ENCODE measurements at places on chromosomes 7 and 10.

GRCh38 chr7:128115821-128116723, 84.8 kb upstream of the LRRC4 start:
- no peak for DNase-seq

DNA sequence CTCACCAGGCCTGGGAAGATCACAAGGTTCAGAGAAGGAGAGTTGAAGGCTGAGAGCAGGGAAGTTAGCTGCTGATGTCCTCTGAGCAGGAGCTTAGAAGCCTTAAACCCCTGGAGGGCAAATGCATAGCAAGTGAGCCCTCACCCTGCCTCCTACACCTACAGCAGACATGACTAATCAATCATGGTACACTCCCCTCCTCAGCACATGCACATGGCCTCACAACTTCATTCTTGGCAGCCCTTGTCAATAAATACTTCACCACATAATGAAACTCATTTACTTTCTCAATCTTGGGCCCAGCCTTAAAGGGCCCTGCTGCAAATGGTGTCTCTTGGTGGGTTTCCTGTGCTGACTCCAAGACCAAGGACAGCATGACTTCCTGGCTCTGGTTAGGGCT, 12.9 kb downstream of the MMRN2 start:
- DNase-seq, result peak; percentile 5

- DNase-seq, result no peak
Observed at GRCh38 chr7:146683439-146683838, 566.8 kb downstream of the CNTNAP2 start.

DNA sequence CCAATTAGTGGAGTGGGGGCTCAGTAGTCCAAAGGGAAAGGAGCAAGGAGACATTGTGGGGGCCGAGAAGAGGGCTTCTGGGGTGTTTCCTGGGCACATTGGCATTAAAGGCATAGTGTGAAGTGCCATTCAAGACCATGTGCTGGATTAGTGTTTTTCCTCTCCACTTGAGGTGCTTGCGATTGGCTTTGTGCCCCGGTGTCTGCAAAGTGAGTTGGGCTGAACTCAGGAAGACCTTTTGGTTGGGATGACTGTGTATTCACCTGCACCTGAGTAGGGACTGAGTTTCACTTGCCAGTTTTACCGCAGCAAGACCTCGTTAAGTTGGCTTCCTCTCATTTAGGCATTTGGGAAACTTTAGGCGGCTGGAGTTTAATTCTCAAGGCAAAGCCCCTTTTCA, 73.0 kb downstream of the TCF7L2 start:
- no peak for DNase-seq

- DNase-seq, result no peak
Observed at GRCh38 chr10:104247513-104248146, 7.1 kb upstream of the GSTO1 start.

DNA sequence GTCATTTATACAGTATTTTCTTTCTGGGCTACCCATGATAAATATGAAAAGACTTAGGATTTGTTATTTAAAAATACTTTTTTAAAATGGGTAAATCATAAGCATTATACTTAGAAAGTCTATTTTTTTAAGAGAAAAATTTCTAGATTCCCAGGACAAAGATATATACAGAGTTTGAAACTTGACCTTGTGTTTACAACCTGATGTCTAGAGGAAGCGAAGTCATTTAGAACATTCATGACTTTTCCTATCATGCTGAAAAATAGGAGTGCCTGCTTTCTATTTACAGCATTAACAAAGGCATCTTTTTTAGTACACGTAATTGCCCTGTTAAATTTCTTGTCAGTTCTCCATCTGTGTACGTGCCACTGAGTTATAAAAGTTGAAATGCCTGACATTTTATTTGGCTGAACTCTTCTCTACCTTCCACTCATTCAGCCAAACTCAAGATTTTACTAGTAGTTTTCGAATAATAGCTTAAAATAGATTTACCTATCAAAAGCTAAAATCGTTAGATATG, 23.0 kb downstream of the GNAT3 start:
- no peak for DNase-seq

DNA sequence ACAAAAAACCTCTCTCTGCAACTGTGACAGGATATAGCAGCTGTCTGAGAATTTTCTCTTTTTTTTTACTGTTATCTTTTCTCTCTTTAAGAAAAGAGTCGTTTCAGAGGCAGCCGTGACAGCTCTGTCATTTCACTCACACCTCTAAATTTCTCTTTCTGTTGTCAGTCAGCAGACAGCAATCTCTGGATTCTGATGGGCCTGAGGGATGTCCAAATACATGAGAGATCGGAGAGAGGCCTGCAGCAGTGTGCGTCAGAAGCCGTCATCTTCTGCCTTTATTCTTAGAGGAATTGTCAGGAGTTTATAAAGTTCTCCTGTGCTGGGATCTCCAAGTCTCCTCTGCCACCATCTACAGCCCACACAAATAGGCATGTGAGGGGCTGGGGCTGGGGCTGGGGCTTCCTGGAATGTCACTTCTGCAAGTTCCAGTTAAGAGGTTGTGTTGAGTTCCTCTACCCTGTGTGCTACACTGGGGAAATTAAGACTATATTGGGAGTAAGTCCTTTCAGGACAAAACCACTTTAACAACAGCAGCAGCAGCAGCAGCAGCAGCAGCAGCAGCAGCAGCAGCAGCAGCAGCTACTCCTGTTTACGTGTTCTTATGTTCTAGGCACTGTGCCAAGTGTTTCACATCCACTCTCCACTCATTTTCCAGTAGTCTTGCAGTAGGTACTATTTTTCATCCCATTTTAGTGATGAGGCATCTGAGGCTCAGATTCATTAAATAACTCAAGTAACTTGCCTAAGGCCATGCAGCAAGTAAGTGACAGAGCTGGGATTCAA, 541.3 kb downstream of the LRMDA start:
- no peak for DNase-seq

DNA sequence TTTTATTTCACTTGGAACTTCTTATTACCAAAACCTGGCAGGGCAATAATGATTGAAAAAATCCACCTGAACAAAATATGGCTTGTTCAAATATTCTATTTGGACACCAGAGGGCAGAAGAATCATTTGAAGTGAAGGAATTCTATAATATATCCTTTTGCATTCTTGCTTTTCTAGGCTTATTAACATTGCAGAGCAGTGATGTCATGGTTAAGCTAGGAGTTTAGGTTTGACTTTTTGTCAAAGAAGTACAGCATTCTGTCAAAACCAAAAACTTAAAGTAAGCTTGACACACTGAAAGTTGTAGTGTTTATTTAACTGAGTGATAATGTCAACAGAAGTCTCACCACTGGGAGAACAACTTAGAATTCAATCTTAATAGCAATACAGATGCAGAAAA, 156.0 kb downstream of the SEMA3D start:
- DNase-seq, result no peak

DNA sequence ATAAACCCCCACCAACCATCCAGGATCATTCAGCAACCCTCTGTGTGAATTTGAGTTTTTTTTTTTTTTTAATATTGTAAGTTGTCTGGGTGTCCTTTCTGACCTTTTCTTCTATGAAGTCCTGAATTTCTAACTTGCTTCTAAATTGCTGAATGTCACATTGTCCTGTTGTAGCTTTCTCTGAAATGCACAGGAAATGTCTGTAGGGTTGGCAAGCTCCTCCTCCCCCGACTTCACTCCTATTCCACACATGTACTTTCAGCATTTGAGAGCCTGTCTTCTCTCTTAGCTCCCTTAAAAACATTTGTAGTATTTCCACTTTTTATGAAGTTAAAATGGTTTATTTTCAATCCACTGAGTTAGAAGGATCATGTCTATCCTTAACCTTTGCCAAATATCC, 3.3 kb upstream of the CNNM2 start:
- no peak for DNase-seq

GRCh38 chr10:78900715-78901430, 167.9 kb upstream of the ZMIZ1 start:
- no peak for DNase-seq

GRCh38 chr10:92024700-92025099, 101.1 kb downstream of the BTAF1 start:
- no peak for DNase-seq

GRCh38 chr7:101164071-101164840, 1.1 kb downstream of the VGF start:
- no peak for DNase-seq

DNA sequence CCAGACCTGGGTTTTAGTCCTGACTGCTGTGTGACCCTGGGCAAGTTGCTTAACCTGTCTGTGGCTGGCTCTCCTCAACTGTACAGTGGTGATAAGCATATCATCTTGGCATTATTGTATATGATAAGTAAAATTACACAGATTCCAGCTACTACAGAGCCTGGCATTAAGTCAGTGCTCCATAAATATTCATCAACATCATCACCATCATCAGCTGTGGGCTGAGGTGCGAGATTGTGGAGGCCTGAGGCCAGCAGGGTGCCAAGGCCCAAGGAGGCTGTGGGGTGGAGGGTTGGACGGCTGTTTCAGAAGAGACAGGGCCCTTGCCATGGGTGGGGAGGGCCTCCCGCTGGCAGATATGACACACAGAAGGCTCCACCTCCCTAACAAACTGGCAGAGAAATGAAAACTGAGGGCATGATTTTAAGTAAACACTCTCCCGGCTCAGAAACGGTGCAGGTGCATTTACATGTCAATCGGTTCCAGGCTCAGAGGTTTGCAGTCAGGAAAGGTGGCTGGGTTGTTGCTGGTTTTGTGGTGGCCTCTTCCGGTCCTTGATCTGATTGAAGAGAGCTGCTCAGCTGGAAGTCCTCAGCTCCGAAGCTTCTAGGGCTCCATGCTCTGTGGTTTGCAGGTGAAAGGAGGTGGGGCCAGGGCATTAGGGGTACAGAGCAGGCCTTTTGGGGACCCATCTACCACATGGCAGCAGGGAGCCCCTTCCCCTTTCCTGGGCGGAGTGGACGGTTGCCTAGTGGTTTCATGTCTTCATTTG, 10.2 kb downstream of the CRYGN start:
- DNase-seq, result no peak

DNA sequence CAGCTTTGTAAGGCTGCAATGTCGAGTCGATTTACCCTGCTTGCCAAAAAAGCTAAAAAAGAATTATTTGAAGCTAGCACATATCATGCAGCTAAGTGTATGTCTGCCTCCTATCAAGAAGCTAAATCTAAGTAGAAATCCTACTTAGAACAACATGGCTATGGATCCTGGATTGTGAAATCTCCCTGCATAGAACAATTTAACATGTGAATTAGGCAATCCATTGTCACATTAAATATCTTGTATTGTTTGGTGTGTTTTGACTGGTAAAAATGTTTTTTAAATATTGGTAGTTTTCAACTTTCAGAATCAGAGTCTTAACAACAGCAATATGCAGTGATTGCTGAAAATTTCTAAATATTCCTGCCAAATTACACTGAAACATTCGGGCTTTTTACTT, 73.3 kb downstream of the SKIDA1 start:
- DNase-seq, result no peak

DNA sequence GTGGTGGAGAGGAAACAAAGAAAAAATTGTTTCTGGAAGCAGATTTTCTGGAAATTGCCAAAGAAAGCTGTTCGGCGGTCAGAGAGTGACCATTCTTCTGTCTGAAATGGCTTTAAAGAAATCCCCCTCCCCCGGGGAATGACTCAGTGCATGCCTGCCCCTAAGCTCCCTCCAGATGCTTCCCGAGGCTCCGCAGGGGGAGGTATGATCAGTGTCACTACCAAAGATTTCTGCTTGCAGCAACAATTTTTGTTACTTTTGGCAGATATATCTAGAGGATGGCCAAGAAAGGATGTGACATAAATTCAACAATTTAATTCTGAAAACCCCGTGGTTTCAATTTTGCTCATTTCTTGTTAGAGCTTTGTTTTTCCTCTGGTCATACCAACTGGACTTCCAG, 163.9 kb downstream of the JCAD start:
- DNase-seq, result no peak

DNA sequence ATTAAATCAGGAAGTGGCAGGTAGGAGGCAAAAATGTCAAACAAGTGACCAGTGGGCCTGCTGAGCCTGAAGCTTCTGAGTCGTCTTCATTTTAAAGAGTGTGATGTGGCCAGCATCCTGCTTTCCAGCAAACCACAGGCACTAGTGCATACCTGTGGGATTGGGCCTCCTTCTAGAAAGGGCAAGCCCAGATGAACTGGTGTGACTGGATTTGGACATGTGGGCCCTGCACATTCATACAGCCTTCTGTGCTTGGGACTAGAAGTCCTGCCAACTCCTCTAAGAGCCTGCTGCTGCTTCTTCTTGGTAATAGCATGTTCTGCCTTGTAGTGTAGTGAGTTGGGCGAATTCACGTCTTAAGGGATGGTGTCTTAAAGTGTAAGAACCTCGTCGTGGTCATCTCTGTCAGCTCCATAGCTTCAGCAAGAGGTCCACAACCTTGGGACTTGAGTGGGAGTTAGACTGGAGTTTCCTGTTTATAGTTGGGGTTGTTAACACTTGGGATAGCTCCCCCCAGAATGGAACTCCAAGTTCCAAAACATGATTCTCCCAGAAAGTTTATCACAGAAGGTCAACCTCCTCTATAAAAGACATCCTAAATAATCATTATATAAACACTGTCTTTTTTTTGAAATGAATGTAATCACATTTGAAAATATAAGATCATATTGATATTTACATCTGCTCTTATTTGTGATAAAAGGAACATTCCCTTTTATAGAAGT, 11.2 kb downstream of the BMPER start:
- DNase-seq, result no peak

- no peak for DNase-seq
Observed at GRCh38 chr10:96097865-96098264, 32.2 kb upstream of the ZNF518A start.

- DNase-seq, result no peak
Observed at GRCh38 chr10:70879207-70879606, 9.2 kb downstream of the PCBD1 start.

All from head of caudate nucleus (tissue), 42 donors.